ENCODE measurements at places on chromosomes 12 and 14. TPM values are rescaled to one million over a fixed set of nuclear protein-coding genes. Genes with fewer than 3 reads are reported as not detected.

DNA sequence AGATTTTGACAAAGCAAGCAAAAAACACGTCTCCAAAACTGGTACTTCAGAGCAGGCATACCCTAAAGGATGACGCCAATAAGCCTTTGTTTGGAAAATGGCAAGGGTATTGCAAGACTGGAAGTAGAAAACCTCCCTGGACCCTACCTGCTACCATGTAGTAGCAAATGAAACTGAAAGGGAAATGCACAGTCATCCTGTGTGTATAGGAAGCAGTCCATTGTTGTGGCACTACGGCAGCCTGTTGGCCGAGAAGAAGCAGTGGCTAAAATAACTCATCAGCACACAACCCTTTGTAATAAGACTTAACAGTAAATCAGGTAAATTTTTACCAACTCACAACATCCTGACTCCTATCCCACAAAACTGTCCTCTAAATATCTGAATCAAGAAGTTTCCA lies 386.4 kb downstream of the RGS6 start:
- no peaks in the 10 kb centered on the region for H3K36me3 ChIP-seq
- no peak for DNase-seq

DNA sequence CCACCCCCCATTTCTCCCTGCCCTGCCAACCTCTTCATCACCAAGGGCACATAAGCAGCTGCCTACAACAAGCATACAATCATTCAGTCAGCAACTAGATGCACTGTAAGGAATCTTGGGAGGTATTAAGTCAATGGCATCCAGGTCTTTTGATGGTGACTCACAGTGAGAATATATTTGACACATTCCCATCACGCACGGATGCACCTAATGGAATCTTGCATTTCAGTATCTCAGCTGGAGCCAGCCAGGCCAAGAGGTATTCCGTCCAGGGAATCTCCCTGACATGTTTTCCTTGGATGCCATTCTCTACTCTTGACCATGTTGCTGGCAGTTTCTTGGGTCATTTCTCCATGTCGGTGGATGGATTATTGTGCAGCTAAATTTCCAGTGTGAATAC lies 73.9 kb upstream of the CAPRIN2 start:
- peaks cover 65% of the 10 kb centered on the region for H3K27me3 ChIP-seq
- no peak overlapping the region for H3K27ac ChIP-seq
- no peaks in the 10 kb centered on the region for H3K4me1 ChIP-seq
- no peaks in the 10 kb centered on the region for H3K36me3 ChIP-seq
- no peak overlapping the region for H3K4me3 ChIP-seq
- DNase-seq, result no peak

GRCh38 chr12:63961048-63961447 lies 116.5 kb downstream of the SRGAP1 start:
- H3K27me3 ChIP-seq, result no peaks in the 10 kb centered on the region
- H3K36me3 ChIP-seq, result no peaks in the 10 kb centered on the region
- no peak overlapping the region for H3K27ac ChIP-seq
- no peak overlapping the region for H3K4me3 ChIP-seq
- no peak for DNase-seq

GRCh38 chr14:86882818-86883217 lies 1110.2 kb downstream of the GALC start:
- H3K36me3 ChIP-seq, result no peaks in the 10 kb centered on the region
- no peak overlapping the region for H3K4me3 ChIP-seq
- H3K4me1 ChIP-seq, result no peaks in the 10 kb centered on the region
- no peak overlapping the region for H3K27ac ChIP-seq

- H3K27me3 ChIP-seq, result no peaks in the 10 kb centered on the region
- H3K4me1 ChIP-seq, result peaks cover 32% of the 10 kb centered on the region
- H3K4me3 ChIP-seq, result no peak overlapping the region
- DNase-seq, result no peak
Observed at GRCh38 chr12:91935296-91935695, 210.3 kb downstream of the BTG1 start.

GRCh38 chr12:20220339-20220738 lies 148.0 kb upstream of the PDE3A start:
- no peaks in the 10 kb centered on the region for H3K27me3 ChIP-seq
- H3K4me3 ChIP-seq, result no peak overlapping the region
- peak; percentile 5 for DNase-seq
- no peaks in the 10 kb centered on the region for H3K4me1 ChIP-seq
- H3K36me3 ChIP-seq, result no peaks in the 10 kb centered on the region
- H3K27ac ChIP-seq, result no peak overlapping the region

GRCh38 chr12:96520767-96521166 lies 31.4 kb downstream of the CFAP54 start:
- H3K27ac ChIP-seq, result no peak overlapping the region
- no peaks in the 10 kb centered on the region for H3K27me3 ChIP-seq
- no peaks in the 10 kb centered on the region for H3K36me3 ChIP-seq
- no peaks in the 10 kb centered on the region for H3K4me1 ChIP-seq
- no peak for DNase-seq
- no peak overlapping the region for H3K4me3 ChIP-seq

GRCh38 chr12:11573880-11574279 lies 75.6 kb upstream of the ETV6 start:
- no peaks in the 10 kb centered on the region for H3K27me3 ChIP-seq
- no peak overlapping the region for H3K27ac ChIP-seq

DNA sequence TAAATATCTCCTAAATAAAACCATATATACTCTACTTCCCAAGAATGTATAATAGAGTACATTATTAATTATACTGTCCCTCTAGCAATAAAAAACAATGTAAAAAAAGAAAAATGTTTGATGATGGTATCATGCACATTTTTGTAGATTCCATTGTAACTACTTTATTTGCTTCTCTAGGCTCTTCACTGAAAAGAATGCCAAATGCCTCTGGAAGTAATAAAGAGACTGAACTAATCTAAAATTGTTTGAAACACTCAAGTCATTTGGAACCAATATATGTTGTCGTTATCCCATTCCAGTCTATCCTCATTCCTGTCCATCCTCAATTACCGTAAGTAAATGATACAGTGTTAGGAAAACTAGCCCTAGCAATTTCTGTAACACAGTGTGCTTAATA lies 233.6 kb downstream of the C12orf50 start:
- H3K27ac ChIP-seq, result no peak overlapping the region
- no peaks in the 10 kb centered on the region for H3K36me3 ChIP-seq
- no peak for DNase-seq
- H3K4me3 ChIP-seq, result no peak overlapping the region
- H3K27me3 ChIP-seq, result no peaks in the 10 kb centered on the region

- H3K4me1 ChIP-seq, result no peaks in the 10 kb centered on the region
- H3K27ac ChIP-seq, result no peak overlapping the region
Observed at GRCh38 chr14:67859169-67859749, 39.7 kb downstream of the RAD51B start.

GRCh38 chr12:90008277-90008676 lies 299.6 kb upstream of the ATP2B1 start:
- no peak for DNase-seq
- H3K36me3 ChIP-seq, result no peaks in the 10 kb centered on the region
- H3K27ac ChIP-seq, result no peak overlapping the region
- H3K27me3 ChIP-seq, result no peaks in the 10 kb centered on the region
- H3K4me3 ChIP-seq, result no peak overlapping the region
- no peaks in the 10 kb centered on the region for H3K4me1 ChIP-seq

- H3K27me3 ChIP-seq, result no peaks in the 10 kb centered on the region
- H3K4me1 ChIP-seq, result peaks cover 42% of the 10 kb centered on the region
- no peak overlapping the region for H3K27ac ChIP-seq
Observed at GRCh38 chr14:49992901-49993339, 100.0 kb downstream of the ARF6 start.

DNA sequence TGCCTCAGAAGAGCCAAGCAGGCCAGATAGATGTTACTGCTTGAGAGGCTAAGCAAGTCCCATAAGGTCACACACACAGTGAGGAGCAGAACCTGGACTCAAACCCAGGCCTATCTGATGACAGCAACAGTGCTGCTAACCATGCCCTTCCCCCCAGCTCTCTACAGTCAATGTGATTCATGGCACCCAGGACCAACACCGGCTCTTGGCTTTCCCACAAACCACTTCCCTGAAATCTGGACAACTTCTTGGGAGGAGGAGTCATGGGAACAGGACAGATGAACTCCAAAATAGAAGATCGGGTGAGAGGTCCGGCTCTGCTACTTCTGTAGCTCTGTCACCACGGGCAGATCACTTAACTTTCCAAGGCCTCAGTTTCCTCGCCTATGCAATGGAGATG lies 716 bp upstream of the PTGDR start:
- H3K4me1 ChIP-seq, result no peaks in the 10 kb centered on the region
- H3K27ac ChIP-seq, result no peak overlapping the region
- no peak overlapping the region for H3K4me3 ChIP-seq
- H3K27me3 ChIP-seq, result peaks cover 27% of the 10 kb centered on the region

- H3K27ac ChIP-seq, result no peak overlapping the region
- no peaks in the 10 kb centered on the region for H3K4me1 ChIP-seq
- H3K4me3 ChIP-seq, result no peak overlapping the region
- no peak for DNase-seq
Observed at GRCh38 chr12:48336564-48336963, 14.2 kb downstream of the ZNF641 start.

- H3K27me3 ChIP-seq, result no peaks in the 10 kb centered on the region
- DNase-seq, result no peak
- no peak overlapping the region for H3K4me3 ChIP-seq
- no peak overlapping the region for H3K27ac ChIP-seq
Observed at GRCh38 chr12:32515137-32515873, 115.9 kb downstream of the FGD4 start.

GRCh38 chr12:97267594-97268202 lies 194.9 kb upstream of the RMST start:
- peaks cover under 1% of the 10 kb centered on the region for H3K27me3 ChIP-seq
- no peak overlapping the region for H3K27ac ChIP-seq
- H3K36me3 ChIP-seq, result no peaks in the 10 kb centered on the region
- no peak overlapping the region for H3K4me3 ChIP-seq
- no peaks in the 10 kb centered on the region for H3K4me1 ChIP-seq
- DNase-seq, result no peak

GRCh38 chr12:50174971-50175715 lies 8.0 kb upstream of the CERS5 start:
- no peaks in the 10 kb centered on the region for H3K36me3 ChIP-seq
- no peak overlapping the region for H3K27ac ChIP-seq
- no peak overlapping the region for H3K4me3 ChIP-seq
- DNase-seq, result peak; percentile 13
- no peaks in the 10 kb centered on the region for H3K4me1 ChIP-seq

DNA sequence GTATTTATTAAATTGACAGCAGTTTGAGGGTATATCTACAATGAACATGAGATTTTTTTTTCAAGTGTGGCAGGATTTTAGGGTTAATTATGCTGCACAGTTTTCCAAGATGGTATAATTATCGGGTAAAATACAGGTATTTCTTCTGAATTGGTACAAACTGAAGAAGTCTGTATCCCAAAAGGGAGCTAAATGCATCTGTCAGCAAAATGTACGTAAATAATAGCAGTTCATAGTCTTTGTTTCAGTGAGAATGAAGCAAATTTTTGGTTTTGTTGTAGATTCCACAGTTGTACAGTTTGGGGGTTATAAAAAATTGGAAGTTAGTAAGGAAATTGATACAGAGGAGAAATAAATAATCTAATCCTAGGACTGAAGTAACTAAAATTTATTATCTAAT lies 63.3 kb downstream of the RAD52 start:
- no peak for DNase-seq
- H3K36me3 ChIP-seq, result peaks cover 27% of the 10 kb centered on the region
- no peaks in the 10 kb centered on the region for H3K4me1 ChIP-seq
- H3K4me3 ChIP-seq, result no peak overlapping the region
- H3K27ac ChIP-seq, result no peak overlapping the region

DNA sequence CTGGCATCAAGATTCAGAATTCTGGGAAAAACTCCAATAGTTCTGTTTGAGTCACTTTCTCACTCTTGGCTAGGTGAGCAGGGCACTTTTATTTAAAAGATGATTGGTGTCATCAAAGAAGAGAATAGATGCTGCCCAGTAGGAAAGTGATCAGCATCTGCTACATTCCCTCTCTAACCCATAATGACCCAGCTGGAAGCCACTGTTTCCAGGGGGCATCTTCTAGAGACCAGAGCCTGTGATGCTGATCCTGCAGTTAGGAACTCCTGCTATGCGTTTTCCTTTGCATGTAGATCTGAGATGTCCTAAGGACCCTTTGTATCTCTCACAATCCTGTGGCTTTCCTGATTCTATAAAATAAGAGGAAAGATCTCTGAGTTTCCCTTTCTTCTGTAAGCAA lies 79.9 kb upstream of the TMTC1 start:
- H3K27ac ChIP-seq, result no peak overlapping the region
- no peak for DNase-seq

DNA sequence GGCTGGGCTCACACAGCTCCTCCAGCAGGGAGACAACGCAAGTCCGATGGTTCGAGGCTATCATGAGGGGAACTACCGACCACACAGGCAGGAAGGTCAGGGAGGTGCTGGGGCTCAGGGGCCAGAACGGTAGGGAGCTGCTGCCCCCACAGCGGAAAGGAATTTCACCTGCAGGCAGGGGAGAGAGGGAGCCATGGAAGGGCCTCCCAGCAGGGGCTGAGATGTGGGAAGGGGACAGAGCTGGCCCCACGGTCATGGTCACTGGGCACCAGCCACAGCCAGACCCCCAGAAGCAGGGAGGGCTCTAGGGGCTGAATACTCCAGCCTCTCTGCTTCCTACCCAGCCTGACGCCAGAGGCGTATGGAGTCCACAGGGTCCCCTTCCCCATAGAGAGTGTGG lies 103.1 kb downstream of the SCARB1 start:
- peaks cover 35% of the 10 kb centered on the region for H3K4me1 ChIP-seq
- peaks cover 14% of the 10 kb centered on the region for H3K36me3 ChIP-seq
- H3K27ac ChIP-seq, result peak overlapping the region; percentile 50
- no peak for DNase-seq

- H3K27ac ChIP-seq, result no peak overlapping the region
- DNase-seq, result no peak
- H3K4me3 ChIP-seq, result no peak overlapping the region
- peaks cover 12% of the 10 kb centered on the region for H3K27me3 ChIP-seq
Observed at GRCh38 chr14:70832561-70833305, 23.4 kb upstream of the MAP3K9 start.

DNA sequence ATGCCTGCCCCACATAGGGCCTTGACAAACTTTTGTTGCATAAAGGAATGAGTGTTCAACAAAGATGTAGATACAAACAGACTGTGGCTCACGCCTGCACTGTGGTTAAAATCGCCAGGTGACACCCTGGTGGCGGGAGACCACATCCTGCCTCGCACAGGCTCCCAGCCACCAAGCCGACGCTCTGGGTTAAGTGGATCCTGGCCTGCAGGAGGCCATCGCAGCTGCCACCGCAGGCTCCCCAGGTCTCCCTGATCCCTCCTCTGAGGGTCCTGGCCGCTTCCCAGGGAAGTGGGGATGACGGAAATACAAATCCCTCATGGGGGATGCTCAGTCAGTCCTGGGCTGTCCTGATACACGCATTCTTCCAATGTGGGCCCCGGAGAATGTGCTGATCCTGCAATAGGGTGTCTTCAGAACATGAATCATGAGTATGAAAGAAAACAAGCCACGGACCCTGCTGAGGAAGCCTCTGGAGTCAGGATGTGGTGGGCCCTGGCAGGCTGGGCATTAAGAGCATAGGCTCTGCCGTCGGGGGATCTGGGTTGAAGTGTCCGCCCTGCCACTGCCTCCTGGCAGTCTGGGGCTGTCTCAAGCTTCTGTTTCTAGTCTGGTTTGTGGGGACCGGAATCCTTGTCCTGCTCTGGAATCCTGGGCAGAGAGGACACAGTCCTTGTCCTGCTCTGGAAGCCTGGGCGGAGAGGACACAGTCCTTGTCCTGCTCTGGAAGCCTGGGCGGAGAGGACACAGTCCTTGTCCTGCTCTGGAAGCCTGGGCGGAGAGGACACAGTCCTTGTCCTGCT lies 53.5 kb upstream of the BEGAIN start:
- no peak for DNase-seq
- H3K36me3 ChIP-seq, result peaks cover 4% of the 10 kb centered on the region
- H3K4me3 ChIP-seq, result no peak overlapping the region
- peaks cover 14% of the 10 kb centered on the region for H3K4me1 ChIP-seq
- no peak overlapping the region for H3K27ac ChIP-seq
- peaks cover 52% of the 10 kb centered on the region for H3K27me3 ChIP-seq

GAS2L3 gene
- total RNA-seq, result 132 TPM

AKAP3 gene
- 1.6 TPM for total RNA-seq

TMEM19 gene
- 20.6 TPM for total RNA-seq

RIPK3 gene
- total RNA-seq, result 12.6 TPM

IAPP gene
- not detected for total RNA-seq

ZDHHC22 gene
- total RNA-seq, result not detected
